ENCODE measurements at places on chromosomes 16 and 17.

DNA sequence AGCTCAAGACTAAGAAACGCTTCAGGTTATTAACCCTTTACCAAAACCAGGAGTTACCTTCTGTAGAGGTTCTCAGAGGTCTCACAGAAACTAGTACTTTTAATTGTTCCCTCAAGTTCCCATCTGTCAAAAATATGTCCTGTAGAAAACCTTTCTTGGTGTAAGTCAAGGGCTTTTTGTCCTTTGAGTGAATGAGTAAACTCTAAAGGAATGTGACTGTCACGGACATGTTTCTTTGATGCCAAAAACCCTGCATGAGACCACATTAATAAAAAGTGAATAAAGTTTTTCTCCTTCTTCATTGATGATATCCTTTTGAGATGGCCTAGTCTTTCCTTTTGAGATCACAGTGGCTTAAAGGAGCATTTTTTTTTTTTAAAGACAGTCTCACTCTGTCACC is 102.9 kb downstream of the NLK start:
- DNase-seq = no peak

DNA sequence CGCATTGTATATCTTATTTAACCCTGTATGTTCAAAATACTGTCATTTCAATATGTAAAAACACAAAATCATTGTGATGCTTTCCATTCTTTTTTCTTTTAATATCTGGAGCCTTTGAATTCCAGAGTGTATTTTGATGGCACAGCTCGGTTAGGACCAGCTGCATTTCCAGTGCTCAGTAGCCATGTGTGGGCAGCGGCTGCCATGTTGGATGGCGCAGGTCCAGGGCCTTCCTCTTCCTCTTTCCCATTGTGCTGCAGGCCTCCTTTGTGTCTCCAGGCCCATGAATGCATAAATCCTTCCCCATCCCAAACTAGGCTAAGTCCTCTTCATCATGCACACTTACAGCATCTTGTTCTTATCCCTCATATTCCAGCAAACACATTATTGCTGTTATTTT is 13.0 kb downstream of the IRX3 start:
- no peak for DNase-seq

DNA sequence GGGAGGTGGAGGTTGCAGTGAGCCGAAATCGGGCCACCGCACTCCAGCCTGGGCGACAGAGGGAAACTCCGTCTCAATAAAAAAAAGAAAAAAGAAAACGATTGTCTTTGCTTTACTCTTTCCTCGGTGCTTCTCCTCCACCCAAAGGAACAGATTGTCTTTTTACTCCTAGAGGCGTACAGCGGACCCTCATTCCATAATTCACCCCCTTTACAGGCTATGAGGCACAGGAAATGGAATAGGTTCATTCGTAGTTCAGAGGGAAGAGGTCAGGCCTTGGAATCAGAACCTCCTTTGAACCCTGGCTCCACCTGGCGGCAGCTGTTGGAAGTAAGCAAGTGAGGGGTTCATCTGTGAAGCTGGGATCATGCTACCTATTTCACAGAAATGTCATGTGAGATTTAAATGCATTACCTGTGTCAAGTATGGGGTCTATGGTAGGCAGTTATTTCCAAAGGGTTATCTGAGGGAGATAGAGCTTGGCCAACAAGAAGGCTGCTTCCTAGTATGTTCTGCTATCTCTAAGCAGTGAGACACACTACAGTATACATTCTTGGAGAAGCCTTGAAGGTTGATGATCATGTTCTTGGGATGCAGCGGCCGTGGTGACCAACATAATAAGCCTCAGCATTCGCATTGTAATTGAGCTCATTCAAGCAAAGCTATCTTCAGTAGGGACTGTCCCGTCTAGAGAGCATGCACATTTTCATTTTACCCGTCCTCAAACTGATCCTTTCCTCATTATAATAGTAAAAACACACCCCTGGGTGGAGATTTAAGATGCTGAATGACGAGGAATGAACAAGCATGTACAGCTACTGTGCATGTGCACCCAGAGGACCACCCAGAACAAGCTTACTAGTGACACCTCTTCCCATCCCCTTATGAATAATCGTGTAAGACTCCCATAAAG is 18.7 kb upstream of the ZNF689 start:
- peak; percentile 23 for DNase-seq

DNA sequence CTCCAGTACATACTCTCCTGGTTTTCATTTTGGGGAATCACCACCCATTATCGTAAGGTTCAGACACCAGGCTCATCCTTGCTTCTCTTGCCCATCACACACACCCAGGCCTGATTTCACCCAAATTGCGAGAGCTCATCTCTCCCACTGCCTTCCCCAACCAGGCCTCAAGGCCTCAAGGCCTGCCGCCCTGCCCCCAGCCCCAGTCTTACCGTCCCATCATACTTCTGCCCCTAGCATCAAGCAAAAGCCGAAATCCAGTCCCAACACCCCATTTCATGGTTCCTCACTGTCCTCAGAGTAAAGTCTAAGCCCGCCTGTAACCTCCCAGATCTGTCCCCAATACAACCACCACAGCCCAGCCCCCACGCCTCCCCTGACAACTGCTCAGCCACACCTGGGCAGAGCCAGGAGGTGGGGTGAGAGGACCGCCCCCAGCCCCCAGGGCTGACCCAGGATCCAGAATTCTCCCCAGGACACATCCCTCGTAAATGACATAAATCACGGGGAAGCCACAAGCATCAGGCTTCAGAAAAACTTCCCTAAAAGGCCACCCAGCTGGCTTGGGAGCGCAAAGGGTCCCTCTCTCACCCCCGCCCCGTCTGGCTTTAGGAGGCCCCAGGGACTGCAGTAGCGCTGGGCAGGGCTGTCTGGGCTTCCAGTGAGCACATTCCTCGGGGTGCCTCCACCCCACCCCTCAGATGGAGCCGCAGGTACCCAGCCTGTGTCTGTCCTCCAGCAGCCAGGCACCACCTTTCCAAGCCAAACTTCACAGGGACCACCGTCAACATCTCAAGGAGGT is 9.6 kb upstream of the P2RX1 start:
- DNase-seq = no peak

- no peak for DNase-seq
These were observed 49.3 kb downstream of the CMIP start for GRCh38 chr16:81493755-81494433.

GRCh38 chr17:43952351-43952723 is 1.4 kb downstream of the PYY start:
- no peak for DNase-seq

DNA sequence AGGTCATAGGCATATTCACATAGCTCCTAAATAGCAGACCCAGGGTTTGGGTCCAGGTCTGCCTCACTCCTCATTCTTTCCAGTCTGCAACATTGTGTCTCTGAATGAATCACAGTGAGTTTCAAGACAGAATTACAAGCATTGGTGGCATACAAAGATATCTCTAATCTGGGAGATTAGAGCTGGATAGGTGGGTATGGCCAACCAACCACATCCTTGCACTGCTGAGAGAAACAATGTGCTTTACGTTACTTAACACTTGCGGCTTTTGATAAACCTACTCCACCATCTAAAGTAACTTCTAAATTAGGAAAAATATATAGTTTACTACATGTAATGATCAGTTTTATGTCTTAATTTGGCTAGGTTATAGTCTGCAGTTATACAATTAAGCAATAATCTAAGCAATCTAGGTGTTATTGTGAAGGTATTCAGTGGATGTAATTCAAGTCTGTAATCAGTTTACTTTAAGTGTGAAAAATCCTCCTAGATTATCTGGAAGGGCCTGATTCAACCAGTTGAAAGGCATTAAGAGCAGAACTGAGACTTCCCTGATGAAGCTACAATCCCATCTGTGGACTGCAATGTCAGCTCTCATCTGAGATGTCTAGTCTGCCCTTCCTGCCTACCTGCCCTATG is 26.7 kb downstream of the CDH11 start:
- no peak for DNase-seq

GRCh38 chr17:49315551-49316257 is 46.3 kb downstream of the ZNF652 start:
- DNase-seq = no peak

DNA sequence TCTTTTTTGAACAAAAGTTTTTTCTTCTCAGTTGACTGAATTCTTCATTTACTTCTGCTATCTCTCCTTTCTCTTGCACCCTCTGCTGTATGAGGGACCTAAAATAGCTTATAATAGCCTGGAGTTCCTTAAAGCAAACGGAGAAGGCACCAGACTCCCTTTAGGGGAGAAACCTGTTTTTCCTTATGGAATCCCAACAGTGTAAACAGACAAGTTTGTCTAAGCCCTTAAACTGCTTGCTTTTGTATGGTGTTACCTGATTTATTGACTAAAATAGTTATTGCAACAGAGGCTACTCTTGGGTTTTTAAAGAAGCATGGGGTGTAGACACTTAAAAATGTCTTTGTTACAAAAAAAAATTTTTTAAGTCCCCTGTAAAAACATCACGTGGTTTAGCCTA is 12.9 kb upstream of the TRIM25 start:
- DNase-seq = no peak

- no peak for DNase-seq
These were observed 181.8 kb downstream of the C16orf95 start for GRCh38 chr16:87135246-87136030.

- DNase-seq = no peak
These were observed 43.9 kb upstream of the ICAM2 start for GRCh38 chr17:64064331-64064730.

GRCh38 chr17:34616148-34616547 is 36.8 kb downstream of the TMEM132E start:
- DNase-seq = no peak

- DNase-seq = no peak
These were observed 368.9 kb upstream of the C16orf82 start for GRCh38 chr16:26697807-26698206.

DNA sequence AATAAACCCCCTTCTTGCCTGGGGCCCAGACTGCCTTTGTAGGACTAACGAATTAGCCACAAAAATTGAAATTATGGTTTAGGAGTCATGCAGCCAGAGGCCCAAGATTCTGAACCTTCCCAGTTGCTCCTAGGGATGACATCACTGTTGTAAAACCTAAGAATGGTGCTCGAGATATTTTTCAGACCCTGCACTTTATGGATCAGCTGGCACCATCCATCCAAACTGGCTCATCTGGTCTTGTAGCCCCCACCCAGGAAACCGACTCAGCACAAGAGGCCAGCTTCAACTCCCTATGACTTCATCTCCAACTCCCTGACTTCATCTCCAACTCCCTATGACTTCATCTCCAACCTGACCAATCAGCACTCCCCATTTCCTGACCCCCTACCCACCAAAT is 10.9 kb upstream of the EVPL start:
- DNase-seq = no peak

- no peak for DNase-seq
These were observed 145.8 kb downstream of the SPACA3 start for GRCh38 chr17:33137426-33137825.

DNA sequence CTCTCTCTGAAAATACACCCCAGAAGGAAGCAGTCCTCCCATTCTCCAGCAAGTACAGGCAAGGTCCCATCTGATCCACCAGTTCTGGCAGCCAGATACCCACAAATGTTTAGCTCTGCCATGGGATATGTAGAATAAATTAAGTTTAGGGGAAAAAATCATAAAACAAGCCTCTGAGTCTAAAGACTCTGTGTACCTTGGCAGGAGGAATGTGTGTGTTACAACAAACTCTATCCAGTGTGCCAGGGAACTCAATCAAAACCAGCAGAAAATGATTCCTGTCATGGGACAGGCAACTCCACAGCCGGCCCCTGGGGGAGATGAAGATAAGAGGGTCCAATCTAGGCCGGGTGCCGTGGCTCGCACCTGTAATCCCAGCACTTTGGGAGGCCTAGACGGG is 73.4 kb downstream of the MRM3 start:
- no peak for DNase-seq

GRCh38 chr16:85615014-85615851 is 2.1 kb downstream of the GSE1 start:
- no peak for DNase-seq

DNA sequence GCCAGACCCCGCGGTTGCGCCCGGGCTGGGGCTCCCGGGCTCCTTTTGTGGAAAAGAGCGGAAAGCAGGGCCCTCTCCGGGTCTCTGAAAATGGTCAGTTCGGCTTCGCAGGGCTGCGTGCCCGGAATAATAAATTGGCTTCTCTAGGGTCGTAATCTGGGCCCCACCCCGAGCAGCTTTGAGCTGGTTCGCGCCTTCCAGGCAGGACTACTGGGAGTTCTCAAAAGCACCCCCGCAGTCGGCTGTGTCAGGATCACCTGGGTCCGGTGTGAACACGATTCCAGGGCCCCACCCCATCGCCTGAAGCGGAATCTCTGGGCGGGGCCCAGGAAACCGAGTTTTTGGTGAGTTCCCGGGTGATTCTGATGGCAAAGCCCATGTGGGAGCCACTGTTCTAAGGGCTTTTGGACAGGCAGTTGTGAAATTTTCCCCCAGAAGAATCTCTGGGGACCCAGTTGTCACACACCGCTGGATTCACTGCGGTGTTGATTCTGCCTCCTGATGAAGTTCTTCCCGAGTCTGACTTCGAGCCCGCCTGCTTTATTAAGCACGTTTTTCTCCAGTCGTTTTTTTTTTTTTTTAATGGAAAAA is 77.0 kb downstream of the MRC2 start:
- no peak for DNase-seq

GRCh38 chr17:40130352-40131042 is 8.7 kb downstream of the MSL1 start:
- no peak for DNase-seq

DNA sequence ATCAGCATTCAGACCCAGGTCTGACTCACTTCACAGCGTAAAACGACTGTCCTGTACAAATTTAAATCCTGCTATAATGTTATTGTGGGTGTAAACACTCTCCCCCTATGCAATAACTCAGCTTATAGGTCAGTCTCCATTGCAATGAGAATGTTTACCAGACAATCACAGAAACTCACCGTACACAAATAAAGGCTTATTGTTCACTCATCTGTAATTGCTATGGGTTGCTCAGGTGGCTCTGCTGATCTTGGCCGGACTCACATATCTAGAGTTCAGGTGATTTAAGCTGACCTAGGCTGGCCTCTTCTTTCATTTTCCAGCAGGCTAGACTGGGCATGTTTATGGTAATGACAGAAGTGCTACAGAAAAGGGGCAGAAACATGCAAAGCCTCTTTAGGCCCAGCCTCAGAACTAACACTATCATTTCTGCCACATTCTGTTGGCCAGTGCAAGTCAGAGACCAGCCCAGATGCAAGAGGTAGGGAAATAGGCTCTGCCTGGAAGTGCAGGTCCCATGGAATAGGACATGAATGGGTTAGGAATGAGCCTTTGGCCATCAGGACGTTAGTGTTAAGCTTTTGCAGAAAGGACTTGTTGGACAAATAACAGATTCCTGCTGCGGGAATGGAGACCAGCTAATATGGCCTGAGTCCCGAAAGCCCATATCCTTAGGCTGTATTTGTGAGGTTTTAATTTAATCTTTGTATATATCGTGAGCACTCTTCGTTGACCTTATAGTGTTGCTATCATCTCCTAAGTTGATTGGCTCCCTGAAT is 44.0 kb downstream of the HLF start:
- DNase-seq = no peak

- DNase-seq = no peak
These were observed 260.6 kb downstream of the ABCC12 start for GRCh38 chr16:47895146-47895545.

GRCh38 chr17:42706732-42707131 is 24.4 kb downstream of the CNTNAP1 start:
- no peak for DNase-seq

All from NCI-H1048 (cell line).